ENCODE measurements at places on chromosomes 12 and 14. TPM values are rescaled to one million over a fixed set of nuclear protein-coding genes. Genes with fewer than 3 reads are reported as not detected.

Gene MANSC4
- total RNA-seq = not detected

DNA sequence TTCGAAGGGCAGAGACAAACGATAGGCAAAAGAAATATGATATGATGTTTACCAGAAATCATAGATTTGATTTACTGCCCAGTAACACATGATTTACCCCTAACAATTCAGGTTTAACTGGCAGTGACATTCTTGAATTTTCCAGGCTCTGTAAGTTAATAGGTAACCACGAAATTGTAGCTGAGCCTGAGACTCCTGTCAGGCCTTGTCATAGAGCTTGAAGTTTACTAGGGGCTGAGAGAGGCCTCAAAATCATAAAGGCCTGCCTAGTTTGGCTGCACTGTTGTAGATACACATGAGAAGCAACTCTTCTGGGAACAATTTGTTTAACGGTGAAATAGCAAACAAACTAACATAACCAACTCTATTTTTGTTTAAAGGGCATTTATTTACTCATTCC is 3.3 kb downstream of the ERP27 start:
- no peak for ATAC-seq

DNA sequence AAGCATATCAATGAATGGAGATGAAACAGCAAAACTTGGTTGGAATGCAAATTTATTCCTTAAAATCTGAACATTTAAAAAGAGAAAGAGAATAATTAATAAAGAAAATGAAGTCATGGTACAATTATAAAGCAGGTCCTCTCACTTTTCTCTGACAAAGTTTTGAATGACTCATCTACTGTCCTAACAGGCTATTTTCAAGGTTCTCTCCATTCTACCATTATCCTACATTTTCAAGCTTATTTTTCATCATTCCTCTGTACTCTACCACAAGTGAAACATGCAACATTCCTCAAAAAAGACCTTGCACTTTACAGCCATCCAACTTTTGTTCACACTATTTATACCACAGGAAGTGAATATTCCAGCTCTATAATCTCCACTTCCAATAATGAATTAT is 36.9 kb upstream of the AP4S1 start:
- no peak for ATAC-seq

Gene SLC17A8
- total RNA-seq = not detected

- ATAC-seq = no peak
Measured at GRCh38 chr12:79945433-79945832, 10.5 kb upstream of the PPP1R12A start.

DNA sequence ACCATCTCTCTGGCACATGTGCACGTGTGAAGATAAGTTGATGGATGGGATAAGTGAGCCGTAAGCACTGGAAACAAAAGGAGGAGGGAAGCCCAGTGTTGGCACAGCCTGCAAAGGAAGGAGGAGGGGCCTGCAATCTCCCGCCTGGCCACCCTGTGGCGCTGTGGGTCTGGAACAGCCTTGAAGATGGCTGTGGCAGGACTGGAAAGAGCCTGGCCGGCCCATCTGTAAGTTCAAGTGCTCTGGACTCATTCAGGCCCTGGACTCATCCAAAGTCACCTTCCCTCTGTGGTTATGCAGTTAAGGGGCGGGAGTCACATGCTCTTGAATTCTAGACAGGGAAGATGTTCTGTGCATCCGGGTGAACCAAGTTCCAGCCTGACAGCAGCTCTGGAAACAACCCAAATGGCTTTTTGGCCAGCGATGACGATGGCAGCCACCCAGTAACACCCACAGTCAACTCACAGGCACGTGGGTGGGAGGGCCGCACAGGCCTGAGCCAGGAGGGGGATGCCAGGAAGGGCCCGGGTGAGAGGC is 50.4 kb downstream of the CHGA start:
- peak; percentile 86 for ATAC-seq

All from gastroesophageal sphincter (tissue), 4 donors.